ENCODE measurements at places on chromosomes 3 and 15. TPM values are rescaled to one million over a fixed set of nuclear protein-coding genes. Genes with fewer than 3 reads are reported as not detected.

The SMCO1 gene
- polyA plus RNA-seq: 0.91 TPM

The KBTBD13 gene
- 1.2 TPM for polyA plus RNA-seq

The SLC22A13 gene
- polyA plus RNA-seq: 1.1 TPM

The RYR3 gene
- 4.4 TPM for polyA plus RNA-seq

The ARF4 gene
- 224 TPM for polyA plus RNA-seq

The EDEM1 gene
- polyA plus RNA-seq: 28.6 TPM

The SLC27A2 gene
- 2.1 TPM for polyA plus RNA-seq

The CCDC54 gene
- polyA plus RNA-seq: 112 TPM

The DLEC1 gene
- polyA plus RNA-seq: 36.9 TPM

All from testis (tissue), 5 donors.